Pons (tissue), 1 donor: ENCODE measurements at places on chromosomes 4 and X.

DNA sequence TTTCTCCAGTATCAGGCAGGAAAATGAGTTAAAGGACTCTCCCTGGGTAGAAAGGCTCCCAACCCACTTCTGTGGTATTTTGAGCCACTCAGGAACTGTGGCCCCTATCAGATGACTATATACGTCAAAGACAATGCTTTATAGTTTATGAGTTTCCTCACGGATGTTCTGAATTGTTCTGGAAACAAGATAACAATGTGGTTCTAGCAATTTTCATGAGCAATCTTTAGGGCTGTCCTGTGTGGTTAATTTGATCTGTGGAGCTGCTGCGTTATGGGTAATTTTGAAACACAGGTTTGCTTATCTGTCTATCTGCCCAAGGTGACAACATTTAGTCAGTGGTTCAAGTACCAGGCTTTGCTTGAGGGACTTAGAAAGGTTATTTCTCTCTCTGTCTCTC is 46.7 kb upstream of the IL2 start:
- no peak for DNase-seq

- no peak for DNase-seq
Measured at GRCh38 chr4:141417387-141417786, 196.7 kb downstream of the ZNF330 start.

DNA sequence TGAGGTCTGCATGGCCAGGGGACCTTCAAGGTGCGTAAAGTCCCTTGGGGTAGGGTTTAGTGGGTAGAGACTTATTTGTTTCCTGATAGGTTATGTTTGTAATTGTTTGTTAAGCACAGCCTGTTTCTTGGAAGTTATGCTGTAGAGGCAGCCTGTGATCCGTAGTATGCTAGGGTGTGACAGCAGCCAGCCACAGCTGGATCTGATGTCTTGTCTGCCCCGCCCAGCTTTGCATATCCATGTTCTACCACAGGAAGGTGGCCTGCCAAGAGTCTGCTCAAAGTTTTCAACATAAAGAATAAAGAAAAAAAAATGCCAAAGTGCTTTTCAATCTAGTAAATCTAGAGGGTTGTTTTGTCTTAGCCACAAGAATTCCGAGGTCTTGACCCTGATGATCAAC is 19.1 kb upstream of the PRRG3 start:
- no peak for DNase-seq

GRCh38 chr4:70508801-70509200 is 9.6 kb upstream of the AMTN start:
- no peak for DNase-seq

DNA sequence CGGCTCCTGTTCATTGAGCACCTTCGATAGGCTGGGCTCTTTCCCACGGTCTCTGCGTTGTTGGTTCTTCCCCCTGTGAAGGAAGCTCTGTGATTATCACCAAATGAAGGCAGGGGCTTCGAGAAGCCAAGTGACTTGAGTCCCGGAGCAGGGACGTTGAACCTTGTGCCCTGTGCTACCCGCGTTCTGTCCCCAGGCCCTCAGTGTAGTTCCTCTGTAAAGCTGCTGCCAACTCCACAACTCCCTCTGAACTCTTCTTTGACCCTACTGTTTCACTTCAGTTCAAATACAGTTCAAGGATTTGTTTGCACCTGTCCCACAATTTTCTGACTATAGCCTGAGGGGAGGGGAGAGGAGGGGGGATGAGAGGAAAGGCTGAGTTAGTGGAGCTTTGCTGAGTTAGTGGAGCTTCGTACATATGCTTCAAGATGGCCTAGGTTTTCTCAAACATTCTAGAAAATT is 635 bp upstream of the PHF8 start:
- peak; percentile 42 for DNase-seq

- no peak for DNase-seq
Measured at GRCh38 chrX:19702856-19703255, 184.5 kb downstream of the SH3KBP1 start.

DNA sequence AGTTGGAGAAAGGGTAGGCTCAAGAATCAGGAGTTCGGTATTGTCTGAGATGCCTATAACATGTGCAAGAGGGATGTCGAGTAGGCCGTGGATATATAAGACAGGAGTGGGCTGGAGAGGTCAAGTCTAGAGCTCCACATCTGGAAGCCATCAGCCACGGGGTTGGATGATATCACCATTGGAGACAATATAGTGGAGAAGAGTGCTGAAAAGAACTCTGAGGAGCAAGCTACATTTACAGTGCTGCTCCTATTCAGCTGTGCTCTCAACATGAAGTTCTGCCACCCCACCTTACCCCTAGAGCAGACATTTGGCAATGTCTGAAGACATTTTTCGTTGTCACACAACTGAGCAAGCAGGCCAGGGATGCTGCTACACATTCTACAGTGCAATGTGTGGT is 20.9 kb upstream of the PLAC1 start:
- DNase-seq: no peak

GRCh38 chr4:67052814-67053675 is 492.3 kb downstream of the CENPC start:
- no peak for DNase-seq

DNA sequence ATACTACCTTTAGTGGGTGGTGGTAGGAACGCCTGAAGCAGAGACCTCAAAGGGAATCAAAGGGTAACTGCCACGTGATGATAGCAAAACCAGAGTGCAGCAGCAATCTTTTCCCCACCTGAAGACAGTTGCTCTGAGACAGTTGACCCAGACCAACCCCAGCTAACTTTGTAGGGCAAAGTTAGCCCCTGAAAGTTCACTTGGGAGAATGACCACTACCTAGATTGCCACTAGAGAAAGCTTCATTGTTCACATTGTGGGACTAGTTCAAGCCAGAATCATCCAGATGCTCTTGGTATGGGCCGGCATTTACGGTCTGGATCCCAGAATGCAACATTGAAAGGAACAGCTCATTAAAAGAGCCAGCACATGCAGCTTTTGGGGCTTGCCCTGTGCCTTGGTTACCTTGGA is 4.1 kb downstream of the SEPTIN6 start:
- DNase-seq: no peak

GRCh38 chrX:150035531-150035930 is 97.2 kb upstream of the EOLA2 start:
- no peak for DNase-seq
